H9 (cell line): ENCODE measurements at places on chromosomes 5 and 9. TPM values are rescaled to one million over a fixed set of nuclear protein-coding genes. Genes with fewer than 3 reads are reported as not detected.

DNA sequence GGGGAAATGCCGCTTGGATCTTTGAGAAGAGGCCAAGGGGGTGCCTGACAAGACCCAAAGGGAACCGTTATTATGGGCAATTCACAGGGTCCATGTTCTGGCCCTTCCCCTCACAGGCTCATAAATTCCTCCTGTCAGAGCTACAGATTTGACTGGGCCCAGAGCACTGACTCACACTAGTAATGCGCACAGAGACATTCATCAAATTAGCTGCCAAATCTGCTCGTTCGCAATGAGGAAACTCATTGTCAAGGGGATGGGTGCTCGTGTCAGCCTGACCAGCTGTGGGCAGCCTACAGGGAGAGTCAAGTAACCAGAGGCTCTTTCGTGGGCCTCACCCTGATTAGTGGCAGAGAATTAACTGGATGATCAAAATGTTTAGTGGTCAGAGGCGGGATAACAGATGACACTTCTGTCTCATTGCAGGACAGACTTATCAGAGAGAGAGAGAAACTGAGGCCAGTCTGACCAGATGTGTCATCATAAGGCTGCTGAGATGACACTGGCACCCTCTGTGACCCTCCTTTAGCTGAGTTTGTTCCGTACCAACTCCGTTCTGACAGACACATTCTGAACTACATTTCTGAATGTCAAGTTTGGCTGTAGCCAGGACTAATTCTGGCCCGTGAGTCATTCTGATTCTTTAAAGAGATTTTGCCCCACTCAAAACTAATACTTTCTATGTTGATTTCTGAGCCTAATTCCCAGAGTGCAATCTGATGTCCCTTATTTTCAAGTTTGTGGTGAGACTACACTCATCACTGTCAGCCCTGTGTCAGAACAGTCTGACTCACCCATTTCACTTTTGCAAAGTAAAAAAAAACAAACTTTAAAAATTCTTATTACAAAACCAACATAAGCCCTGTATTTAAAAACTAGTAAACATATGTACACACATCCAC is 377.1 kb downstream of the ACTL7B start:
- no peaks in the 10 kb centered on the region for H3K36me3 ChIP-seq
- no peak for DNase-seq
- peaks cover 3% of the 10 kb centered on the region; the same call in 1 of the 2 replicates for H3K4me1 ChIP-seq
- H3K4me3 ChIP-seq = no peak overlapping the region

The LRRC26 gene
- total RNA-seq = 0.55 and 0.96 TPM in 2 replicates

The CCNO gene
- 0.24 and 0.42 TPM in 2 replicates for total RNA-seq

The GABRP gene
- total RNA-seq = 1.5 TPM in 2 replicates

- H3K4me1 ChIP-seq = no peaks in the 10 kb centered on the region
- no peak overlapping the region for H3K4me3 ChIP-seq
- no peaks in the 10 kb centered on the region for H3K27me3 ChIP-seq
- no peaks in the 10 kb centered on the region; the same call in none of the 3 replicates for H3K36me3 ChIP-seq
- DNase-seq = no peak
Observed at GRCh38 chr5:125508225-125508624, 761.8 kb upstream of the ZNF608 start.
